NCI-H510A treated with DMSO at 0.1 percent for 48 hours (cell line): ENCODE measurements at places on chromosomes 6 and 20.
A peak's percentile ranks its signal among the peaks of the same experiment; 100 is the strongest.

GRCh38 chr6:152916035-152916434 is 66.8 kb downstream of the FBXO5 start:
- DNase-seq = no peak

DNA sequence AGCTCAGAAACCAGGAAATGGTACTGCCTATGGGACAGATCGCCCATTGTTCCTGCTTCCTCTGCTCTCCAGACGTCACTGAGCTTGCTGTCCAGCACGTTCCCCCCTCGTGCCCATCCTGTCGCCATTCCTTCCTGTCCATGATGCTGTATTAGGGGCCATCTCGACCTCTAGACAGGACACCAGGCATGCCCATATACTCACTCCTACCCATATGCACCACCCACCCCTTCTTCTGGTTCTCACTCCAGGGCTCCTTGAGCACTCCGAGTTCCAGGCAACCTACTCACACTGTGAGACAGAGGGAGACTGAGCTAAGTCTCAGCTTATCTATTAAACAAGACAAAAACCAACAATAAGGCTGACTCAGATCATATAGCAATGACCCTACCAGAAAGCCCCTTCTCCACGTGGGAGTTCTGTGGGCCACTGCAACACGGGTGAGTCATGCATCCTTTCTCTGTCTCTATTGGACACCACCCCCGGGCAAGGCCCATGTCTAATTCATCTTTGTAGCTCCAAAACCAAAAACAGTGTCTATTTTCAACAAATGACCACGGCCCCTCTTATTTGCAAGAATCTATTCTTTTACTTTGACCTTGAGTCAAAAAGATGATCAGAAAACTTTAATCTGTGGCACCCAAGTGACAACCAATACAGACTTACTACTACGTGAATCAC is 65.7 kb downstream of the PSMG4 start:
- no peak for DNase-seq

GRCh38 chr20:50484271-50484976 is 25.8 kb upstream of the PTPN1 start:
- DNase-seq = no peak

DNA sequence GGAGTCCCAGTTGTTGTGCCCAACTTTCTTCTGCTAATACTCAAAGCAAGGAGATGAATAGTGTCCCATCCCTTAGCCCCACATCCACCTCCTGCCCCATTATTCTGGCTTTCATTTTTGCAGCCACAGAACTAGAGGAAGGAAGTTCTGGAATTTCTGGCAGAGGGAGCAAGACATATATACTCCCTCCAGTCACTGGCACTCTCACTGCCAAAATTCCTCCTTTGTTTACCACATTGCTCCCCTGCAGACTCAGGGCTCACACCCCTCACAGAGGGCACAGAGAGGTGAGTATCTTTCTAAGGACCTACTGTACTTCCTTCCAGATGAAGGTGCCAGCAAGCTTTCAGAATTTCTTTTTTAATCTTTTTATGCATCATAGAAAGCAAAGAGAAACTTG is 168.0 kb upstream of the ID4 start:
- DNase-seq = no peak

GRCh38 chr20:13809373-13809772 is 24.5 kb downstream of the NDUFAF5 start:
- DNase-seq = no peak

DNA sequence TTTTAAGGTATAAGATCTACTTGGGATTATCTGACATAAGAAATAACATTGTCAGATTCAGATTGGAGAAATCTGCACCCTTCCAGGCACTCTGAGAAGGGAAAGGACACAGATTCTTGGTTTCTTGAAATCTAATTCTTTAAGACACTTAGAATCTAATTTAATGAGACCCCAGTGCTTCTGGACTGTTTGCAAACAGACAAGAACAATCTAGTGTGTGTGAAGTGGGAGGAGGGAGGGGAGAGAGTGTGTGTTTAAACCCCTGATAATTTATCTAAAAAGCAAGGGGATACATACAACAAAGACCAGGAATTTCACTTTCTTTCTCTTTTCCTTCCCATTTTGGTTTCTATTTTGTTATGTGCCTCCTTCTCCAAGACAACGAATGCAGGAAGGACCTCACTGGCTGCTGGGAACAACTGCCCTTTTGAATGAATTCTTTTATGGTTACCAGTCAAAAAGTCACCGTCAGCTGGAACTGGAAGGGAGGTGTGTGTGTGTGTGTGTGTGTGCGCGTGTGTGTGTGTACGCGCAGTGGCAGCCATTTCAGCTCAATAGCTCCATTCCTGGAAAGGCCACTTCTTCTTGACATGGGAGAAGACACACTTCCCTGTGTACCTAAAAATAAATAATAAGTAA is 129.4 kb downstream of the BCAS1 start:
- DNase-seq = no peak

DNA sequence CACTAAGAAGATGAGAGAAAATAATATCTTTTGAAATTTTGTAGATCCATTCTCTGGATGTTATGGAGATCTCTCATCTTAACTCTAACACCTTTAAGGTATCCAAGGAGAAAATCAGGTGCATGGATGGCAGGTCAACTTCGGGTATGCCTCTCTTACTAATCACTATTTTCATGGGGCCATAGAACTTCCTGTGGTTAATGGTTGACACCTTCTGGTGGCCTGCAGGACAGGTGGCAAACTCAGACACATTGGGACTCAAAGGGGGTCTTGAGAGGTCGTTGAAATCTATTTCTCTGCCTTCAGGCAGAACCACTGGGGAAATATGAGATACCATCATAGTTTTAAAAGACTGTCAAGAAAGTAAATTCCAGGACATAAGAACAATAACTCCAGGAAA is 76.5 kb downstream of the ADAT2 start:
- DNase-seq = no peak

DNA sequence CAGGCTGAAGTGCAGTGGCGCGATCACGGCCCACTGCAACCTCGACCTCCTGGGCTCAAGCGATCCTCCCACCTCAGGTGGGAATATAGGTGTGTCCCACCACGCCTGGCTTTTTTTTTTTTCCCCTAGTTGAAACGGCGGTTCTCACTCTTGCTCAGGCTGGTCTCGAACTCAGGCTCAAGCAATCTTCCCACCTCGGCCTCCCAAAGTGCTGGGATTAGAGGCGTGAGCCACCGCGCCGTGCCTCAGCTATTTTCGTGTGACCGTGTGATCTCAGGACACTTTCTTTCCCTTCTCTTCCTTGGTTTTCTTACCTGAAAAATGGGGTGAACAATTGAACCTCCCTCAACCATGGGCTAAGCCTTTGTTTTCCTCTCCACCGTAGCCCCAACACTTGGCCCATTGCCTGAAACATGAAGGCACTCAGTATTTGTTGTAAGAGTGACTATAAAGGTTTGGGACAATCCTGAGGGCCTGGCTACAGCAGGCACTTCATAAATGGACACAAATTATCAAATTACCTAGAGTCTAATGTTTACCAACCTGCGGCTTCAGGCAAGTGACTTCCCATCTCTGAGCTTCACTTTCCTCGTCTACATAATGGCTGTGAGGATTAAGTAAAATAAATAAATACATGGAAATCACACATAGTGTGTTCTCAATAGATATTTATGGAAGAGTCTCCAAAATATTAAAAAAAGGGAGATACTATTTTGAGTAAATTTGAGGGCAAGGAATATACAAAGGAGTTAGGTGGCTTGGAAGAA is 31.4 kb upstream of the ID1 start:
- DNase-seq = peak; percentile 86

DNA sequence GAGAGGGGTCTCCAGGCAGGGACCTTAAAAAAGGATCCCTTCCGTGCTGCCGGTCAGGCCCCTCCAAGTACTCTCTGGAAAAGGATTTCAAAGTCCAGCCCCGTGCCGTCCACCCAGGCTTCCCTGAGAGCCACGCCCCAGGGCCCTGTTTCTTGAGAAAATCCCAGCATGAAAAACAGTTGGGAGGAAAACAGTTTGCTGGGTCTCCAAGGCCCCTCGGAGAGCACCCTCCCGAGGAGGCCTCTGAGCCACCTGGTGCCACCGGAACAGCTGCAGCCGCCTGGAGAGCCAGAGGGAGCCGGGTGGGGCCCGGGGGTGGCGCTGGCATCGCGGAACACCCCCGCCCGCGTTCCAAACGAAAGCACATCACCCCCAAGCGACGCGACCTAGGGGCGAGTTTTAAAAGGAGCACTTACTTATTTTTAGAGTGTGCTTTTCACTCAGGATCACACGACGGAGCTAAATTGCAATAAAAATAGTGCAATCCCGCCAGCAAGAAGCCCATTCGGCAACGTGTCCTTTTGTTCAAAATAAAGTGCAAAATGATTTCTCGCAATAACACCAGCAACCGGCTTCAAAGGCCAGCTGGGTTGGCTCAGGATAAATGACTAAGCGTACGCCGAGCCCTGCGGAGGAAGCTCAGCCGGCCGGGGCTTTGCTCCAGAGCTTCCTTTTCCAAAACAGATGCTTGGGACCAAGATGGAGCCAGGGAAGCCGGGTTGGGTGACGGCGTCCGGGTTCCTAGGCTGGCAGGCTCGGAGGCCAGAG is 64.2 kb downstream of the YTHDF1 start:
- no peak for DNase-seq

GRCh38 chr6:26319405-26320128 is 45.4 kb upstream of the BTN3A2 start:
- no peak for DNase-seq

DNA sequence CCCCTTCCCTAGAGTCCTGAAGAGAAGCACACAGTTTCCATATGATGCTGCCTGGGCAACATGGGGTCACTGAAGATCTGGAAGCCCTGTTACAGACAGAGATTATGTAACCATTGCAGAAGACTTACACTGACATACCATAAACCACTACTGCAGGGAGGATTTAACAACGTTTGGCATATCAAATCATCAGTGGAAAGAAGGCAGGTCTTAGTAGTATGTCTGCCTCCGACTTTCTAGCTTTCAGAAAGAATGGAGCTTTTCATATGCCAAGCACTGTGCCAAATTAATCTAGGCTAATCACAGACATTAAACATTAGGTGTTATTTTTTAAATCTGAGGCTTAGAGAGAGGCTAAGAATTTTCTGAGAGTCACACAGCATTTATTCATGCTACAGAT is 144.3 kb downstream of the ADGRB3 start:
- DNase-seq = no peak

DNA sequence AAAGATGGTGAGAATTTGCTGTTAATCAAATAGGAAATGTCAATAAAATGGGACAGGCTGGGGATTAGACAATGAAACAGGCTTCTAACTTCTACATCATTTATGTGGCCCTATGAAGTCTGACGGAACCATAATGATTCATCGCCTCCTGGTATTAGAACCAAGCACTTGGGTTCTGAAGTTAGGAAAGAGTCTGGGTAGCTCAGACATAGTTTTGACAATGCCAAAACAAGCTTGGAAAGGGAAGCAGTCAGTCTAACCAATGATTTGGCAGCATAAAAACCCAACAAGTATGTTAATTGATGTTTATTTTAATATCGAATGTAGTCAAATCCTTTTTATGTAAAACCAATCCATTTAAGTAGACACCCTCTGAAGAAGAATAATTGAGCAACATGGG is 160.8 kb upstream of the RSPO3 start:
- DNase-seq = no peak

GRCh38 chr6:150667359-150667758 is 67.7 kb downstream of the PLEKHG1 start:
- no peak for DNase-seq

DNA sequence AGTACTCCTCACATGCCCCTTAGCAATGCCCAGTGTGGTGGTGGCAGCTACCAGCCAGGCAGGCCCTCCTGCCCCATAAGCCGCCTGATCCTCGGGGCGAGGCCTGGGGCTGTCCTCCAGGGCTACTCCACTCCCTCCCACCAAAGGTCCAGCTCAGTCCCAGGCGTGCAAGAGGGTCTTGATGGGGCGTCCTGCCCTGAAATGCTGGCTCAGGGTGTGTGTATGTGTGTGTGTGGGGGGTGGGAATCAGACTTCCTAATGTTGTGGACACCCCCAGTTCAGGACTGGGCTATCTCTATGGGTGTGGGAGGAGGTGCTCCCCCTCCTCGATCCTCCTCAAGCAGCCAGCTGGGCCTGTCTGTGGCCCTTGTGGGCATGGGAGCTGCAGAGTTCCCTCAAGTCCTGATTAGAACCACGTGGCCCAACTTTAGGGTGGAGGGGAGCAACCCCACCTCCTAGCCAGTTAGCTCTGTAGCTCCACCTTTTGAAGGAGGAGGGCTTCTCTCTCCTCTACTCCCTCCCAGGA is 7.5 kb downstream of the HSPA12B start:
- DNase-seq = no peak

- no peak for DNase-seq
Observed at GRCh38 chr20:48287021-48287494, 501.8 kb upstream of the SULF2 start.

GRCh38 chr6:113315165-113315564 is 542.0 kb upstream of the MARCKS start:
- no peak for DNase-seq

GRCh38 chr6:20207088-20207418 is 5.2 kb downstream of the MBOAT1 start:
- no peak for DNase-seq

DNA sequence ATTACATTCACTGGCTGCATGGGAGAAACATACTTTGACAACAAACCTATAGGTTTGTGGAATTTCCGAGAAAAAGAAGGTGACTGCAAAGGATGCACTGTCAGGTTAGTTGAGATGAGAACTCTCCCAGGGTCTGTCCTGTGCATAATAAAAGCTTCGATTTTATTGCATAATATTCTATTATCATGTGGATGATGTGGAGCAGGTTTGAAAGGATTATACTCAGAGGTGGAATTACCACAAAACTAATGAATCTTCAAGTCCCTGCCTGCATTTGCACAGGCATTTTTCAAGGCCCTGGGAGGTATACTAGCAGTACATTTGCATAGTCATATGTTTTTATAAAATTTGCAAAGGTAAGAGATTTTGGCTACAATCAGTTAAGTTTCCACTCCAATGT is 249.8 kb downstream of the ARHGAP18 start:
- DNase-seq = no peak

GRCh38 chr6:106090001-106090400 is 3.9 kb downstream of the PRDM1 start:
- DNase-seq = no peak

- no peak for DNase-seq
Observed at GRCh38 chr6:156718647-156719394, 58.4 kb upstream of the ARID1B start.

GRCh38 chr20:57620274-57620990 is at the start of gene ZBP1:
ZBP1 (minus strand) TSS chr20:57620426; CDS start chr20:57620295, 131 bp downstream.
- DNase-seq = no peak

DNA sequence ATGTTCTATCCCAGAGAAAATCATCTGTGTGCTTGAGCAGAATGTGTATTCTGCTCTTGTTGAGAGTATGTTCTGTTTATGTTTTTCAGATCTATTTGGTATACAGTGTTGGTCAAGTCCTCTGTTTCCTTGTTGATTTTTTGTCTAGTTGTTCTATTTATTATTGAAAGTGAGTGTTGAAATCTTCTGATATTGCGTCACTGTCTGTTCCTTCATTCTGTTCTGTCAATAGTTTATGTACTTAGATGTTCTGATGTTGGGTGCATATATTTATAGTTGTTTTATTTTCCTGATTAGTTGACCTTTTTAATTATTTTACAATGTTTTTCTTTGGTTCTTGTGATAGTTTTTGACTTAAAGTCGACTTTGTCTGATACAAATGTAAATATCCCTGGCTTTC is 458.7 kb upstream of the HSF2 start:
- DNase-seq = no peak
